ENCODE measurements at places on chromosomes 6 and 20. TPM values are rescaled to one million over a fixed set of nuclear protein-coding genes. Genes with fewer than 3 reads are reported as not detected.

DDX43 gene
- total RNA-seq: 0.95 TPM

CYP21A2 gene
- total RNA-seq: 780 TPM

KIFC1 gene
- 1.3 TPM for total RNA-seq

B3GAT2 gene
- 0.04 TPM for total RNA-seq

BLCAP gene
- total RNA-seq: 80.1 TPM

HCRTR2 gene
- total RNA-seq: not detected

SLC17A3 gene
- total RNA-seq: 0.42 TPM

FBXL4 gene
- 30.8 TPM for total RNA-seq

KPNA5 gene
- 16.7 TPM for total RNA-seq

LTV1 gene
- 9.1 TPM for total RNA-seq

C6orf58 gene
- total RNA-seq: not detected

KIF25 gene
- not detected for total RNA-seq

GJA10 gene
- total RNA-seq: not detected

MRAP2 gene
- total RNA-seq: 1.3 TPM

BNIP5 gene
- total RNA-seq: not detected

CHMP4B gene
- 55.1 TPM for total RNA-seq

SIRPB1 gene
- total RNA-seq: 15.1 TPM

SNX9 gene
- 53.4 TPM for total RNA-seq

SLC4A11 gene
- total RNA-seq: 9.8 TPM

EYA4 gene
- total RNA-seq: 1.5 TPM

JPH2 gene
- 4.7 TPM for total RNA-seq

DSP gene
- 36.0 TPM for total RNA-seq

RIPPLY2 gene
- total RNA-seq: not detected

EPPIN gene
- total RNA-seq: not detected

CEP250 gene
- 14.1 TPM for total RNA-seq

TBXT gene
- not detected for total RNA-seq

CTCFL gene
- total RNA-seq: not detected
